Activated naive CD4-positive, alpha-beta T cell treated with anti-CD3 and anti-CD28 coated beads, Interleukin-2, amount 10 ng/mL, durations not matched to agents 5 hours and 36 hours (primary cell): ENCODE measurements at places on chromosomes 1 and 21. TPM values are rescaled to one million over a fixed set of nuclear protein-coding genes. Genes with fewer than 3 reads are reported as not detected.

TRPM2 gene
- total RNA-seq, result 37.3 TPM

LCE1F gene
- not detected for total RNA-seq

BRDT gene
- not detected for total RNA-seq

LAMC2 gene
- total RNA-seq, result not detected

HHAT gene
- total RNA-seq, result 2.4 TPM

CASQ1 gene
- not detected for total RNA-seq

C1orf185 gene
- total RNA-seq, result not detected

CSRP1 gene
- 65.6 TPM for total RNA-seq

SERPINC1 gene
- total RNA-seq, result not detected
